ENCODE measurements at places on chromosomes 3 and 15. TPM values are rescaled to one million over a fixed set of nuclear protein-coding genes. Genes with fewer than 3 reads are reported as not detected.

DNA sequence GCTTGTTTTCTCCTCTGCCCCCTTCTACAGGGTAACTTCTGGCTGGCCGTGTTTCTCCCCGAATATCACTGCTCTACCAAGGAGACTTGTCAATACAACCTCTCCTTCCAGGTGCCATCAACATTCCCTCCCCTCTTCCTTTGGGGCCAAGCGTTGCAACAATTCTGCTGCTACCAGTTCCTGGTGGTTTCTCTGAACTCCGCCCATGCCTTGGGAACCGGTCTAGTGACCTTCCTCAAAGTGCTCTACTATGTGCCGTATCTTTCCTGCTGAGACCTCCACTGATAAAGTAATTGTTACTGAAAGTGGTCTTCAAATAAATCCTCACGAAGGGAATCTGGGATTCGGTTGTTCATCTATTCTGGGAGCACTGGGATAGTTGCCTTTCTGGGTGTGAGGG lies 26.2 kb downstream of the PCSK6 start:
- DNase-seq, result no peak

DNA sequence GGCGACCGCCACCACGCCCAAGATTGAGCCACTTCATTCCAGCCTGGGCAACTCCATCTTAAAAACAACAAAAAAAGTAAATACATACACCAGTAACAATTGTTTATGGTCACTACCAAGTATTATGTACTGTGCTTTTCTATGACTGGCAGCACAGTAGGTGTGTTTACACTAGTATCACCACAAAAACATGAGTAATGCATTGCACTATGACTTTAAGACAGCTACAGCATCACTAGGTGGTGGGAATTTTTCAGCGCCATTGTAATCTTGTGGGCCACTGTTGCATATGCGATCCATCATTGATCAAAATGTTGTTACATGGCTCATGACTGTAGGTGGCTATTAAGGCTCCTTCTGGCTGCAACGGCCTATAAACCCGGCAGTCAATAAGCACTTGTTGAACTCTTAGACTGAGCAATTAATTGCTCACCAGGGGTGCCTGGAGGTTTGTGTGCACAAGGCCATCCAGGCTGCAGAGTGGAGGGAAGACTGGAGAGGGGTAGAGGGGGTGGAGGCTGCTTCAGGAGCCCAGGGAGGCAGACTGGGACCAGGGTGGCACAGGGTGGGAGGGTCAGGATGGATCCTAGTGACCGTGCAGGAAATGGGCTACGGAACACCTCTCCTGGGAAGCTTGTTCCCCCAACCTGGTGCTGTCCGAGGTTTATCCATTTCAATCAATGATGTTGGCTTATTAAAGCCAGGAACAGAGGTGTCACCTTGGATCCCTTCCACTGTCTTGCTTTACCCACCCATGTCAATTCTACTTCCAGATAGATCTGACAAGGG lies 17.9 kb upstream of the COPG1 start:
- DNase-seq, result no peak

- no peak for DNase-seq
Observed at GRCh38 chr3:94098452-94098851, 35.6 kb downstream of the NSUN3 start.

Gene CSK
- polyA plus RNA-seq, result 16.5 TPM

Gene FRMD5
- polyA plus RNA-seq, result 4.4 TPM

Gene LMLN
- polyA plus RNA-seq, result 2.3 TPM

Gene SFMBT1
- polyA plus RNA-seq, result 5.3 TPM

Gene SYNM
- polyA plus RNA-seq, result 0.74 TPM

Gene DLEC1
- 0.66 TPM for polyA plus RNA-seq

Gene GP9
- not detected for polyA plus RNA-seq

Gene RRP9
- polyA plus RNA-seq, result 68.1 TPM

Gene LOXL1
- polyA plus RNA-seq, result 10.3 TPM

Gene TGM5
- polyA plus RNA-seq, result not detected

Gene ILDR1
- polyA plus RNA-seq, result 0.16 TPM

Gene OTOL1
- polyA plus RNA-seq, result not detected

Gene KBTBD13
- 0.09 TPM for polyA plus RNA-seq
